ENCODE measurements at places on chromosomes 1 and 21.

DNA sequence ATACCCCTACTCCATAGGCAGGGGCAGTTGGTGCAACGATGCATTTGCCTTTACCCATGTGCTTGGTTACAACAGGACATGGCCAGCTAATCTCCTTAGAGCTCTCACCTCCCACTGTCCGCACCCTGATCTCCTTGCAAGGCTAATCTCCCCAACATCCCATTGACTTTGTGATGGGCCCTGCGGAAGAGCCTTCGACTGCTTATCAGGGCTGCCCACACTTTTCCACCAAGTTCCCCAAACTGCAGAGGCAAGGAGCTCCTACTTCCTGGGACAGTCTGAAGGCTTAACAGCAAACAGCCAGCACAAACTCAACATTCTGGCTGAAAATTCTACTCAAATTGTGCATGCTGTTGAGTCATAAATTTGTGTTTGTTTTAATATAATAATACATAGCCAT, 36.0 kb downstream of the C1orf94 start:
- no peak for DNase-seq

DNA sequence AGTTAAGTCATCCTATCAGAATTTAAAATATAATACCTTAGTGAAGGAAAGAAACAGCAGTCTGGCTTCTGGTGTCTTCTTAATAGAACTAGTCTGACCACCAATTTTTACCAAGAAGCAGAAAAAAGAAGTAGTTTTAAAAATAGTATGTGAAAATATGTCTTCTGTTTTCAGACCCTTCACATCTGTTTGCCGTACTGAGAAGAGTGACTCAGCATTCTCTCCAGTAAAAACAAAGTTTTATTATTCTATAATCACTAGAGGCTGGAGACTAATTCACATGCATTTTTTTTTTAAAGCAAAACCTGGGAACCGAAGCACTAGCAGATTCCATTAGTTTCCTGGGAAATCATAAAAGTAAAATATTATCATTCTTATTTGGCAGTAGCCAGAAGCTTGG, 163.8 kb downstream of the COL24A1 start:
- DNase-seq: peak; percentile 47

- DNase-seq: no peak
Measured at GRCh38 chr1:151372058-151372934, at the start of gene SELENBP1. Gene SELENBP1 (minus strand): TSS chr1:151372705. CDS start chr1:151372641, 64 bp downstream.

GRCh38 chr1:214895011-214895600, 187.4 kb upstream of the KCNK2 start:
- no peak for DNase-seq

DNA sequence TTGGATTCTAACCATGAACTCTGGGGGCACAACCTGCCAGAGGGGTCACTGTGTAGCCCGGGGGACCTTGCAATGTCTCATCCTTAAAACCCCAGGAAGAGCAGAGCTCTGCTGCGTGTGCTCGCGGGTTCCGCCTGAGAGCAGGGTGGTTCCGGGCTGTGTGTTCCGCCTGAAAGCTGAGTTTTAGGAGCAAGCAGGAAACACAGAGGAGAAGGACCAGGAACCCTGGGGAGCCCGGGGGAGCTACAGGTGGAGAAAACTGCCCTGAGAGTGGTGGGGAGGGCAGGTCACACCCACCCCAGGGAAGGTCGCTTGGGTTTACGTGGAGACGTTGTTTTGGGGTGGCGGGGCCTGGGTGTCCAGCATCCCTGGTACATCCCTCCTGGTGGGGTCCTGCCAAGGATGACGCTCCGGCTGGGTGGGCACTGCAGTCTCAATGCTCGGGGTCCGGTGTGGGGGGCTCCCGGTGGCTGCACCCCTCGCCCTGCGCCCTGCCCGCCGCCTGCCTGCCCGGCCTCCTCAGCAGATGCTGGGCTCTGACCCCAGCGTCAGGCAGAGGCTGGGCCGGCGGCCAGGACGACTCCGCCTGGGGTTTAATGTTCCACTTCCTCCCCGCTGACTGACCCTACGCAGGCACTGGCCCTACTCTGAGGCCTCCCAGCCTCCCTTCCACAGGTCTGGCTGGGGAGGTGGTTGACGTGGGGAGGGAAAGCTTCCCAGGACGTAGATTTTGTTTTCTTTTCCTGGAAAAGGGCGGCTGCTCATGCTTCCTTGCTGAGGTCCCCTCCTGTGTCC, 17.3 kb upstream of the C1orf159 start:
- no peak for DNase-seq

DNA sequence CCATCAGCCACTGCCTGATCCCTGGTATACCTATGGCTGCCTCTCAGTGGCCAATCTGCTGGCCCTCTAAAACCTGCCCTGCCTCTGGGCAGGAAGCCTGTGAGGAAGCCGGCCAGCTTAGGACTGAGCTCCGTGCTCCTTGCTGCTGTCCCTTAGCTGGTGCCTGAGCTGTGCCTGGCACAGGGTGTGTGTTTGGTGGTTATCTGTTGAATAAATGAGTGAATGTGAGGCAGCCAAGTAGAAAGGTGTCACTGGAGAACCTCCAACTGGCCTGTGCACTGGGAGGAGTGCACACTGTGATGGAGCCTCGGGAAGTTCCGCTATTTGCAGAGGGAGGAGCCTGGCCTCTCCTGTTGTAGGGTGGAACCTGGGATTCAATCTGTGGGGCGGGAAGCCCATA, 63.4 kb upstream of the STUM start:
- no peak for DNase-seq

GRCh38 chr1:216485042-216485441, 61.8 kb upstream of the USH2A start:
- no peak for DNase-seq

GRCh38 chr1:63917571-63918417, 144.0 kb downstream of the ROR1 start:
- no peak for DNase-seq

GRCh38 chr1:201876148-201876818, 12.4 kb upstream of the SHISA4 start:
- no peak for DNase-seq

GRCh38 chr1:54569339-54569738, 21.3 kb downstream of the ACOT11 start:
- DNase-seq: no peak

DNA sequence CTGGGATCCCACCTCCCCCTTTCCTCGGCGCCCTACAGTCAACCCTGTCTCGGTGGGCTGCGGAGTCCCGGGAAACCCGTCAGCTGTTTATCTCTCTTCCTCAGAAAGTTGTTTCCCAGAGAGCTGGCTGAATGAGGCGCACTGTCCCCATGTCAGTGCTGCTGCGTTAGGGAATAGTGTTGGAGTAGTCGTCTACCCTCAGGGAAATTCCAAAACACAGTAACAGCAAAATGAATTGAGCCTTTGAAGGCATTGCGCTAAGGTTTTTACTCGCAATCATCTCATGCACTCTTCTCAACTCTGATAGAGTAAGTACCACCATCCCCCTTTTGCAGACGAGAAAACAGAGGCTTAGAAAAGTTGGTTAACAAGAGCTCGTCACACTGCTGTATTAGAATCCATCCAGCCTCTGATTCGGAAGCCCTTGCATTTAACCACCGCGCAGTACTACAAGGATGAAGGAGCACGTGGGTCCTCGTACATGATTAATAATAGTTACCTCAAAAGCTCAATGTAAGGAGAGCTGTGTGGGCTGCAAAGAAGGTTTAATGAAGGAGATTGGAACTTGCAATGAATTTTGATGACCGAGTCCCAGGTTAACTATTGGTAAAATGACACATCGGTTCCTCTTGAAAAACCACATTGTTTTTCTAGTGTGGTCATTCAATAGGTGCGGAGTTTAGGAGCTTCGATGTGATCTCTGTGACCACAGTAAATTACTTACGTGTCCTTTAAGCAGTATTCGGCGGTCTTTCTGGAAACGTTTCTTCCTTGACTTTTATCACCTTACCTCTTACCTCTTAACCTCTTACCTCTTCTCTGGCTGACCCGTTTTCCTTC, 788 bp upstream of the EDEM3 start:
- DNase-seq: no peak

DNA sequence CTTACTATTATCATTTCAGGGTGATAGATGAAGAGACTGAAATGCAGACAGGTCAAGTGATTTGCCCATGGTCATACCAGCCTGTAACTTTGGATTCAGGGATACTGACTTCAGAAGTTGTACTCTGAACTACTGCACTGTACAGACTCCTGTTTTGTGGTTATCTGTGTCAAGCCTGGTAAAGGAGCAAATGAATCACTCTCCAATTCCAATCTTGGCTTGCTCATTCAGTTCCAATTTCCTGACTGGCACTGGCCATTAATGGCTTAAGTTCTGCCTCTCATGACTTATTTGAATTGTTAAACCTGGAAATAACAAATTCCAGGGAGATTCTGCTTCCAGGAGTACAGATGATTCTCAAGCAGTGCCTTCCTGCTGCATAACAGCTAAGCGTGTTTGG, 45.4 kb upstream of the PLD5 start:
- no peak for DNase-seq

DNA sequence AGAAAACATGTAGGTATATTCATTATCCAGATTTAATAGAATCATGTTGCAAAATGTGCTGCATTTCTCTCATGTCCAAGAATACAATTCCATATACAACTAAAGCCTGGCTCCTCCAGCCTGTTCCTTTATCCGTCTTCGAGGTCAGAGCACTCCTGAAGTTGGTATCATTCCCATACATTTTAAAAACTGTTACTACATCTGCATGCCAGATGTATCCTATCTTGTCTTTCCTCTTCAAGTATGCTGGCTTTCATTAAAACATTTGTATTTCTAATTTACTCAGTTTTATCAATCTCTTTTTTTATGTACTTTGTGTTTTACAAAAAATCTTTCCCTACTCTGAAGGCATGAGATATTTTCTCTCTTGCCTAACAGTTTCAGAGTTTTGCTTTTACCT, 536.6 kb upstream of the USP24 start:
- DNase-seq: no peak

DNA sequence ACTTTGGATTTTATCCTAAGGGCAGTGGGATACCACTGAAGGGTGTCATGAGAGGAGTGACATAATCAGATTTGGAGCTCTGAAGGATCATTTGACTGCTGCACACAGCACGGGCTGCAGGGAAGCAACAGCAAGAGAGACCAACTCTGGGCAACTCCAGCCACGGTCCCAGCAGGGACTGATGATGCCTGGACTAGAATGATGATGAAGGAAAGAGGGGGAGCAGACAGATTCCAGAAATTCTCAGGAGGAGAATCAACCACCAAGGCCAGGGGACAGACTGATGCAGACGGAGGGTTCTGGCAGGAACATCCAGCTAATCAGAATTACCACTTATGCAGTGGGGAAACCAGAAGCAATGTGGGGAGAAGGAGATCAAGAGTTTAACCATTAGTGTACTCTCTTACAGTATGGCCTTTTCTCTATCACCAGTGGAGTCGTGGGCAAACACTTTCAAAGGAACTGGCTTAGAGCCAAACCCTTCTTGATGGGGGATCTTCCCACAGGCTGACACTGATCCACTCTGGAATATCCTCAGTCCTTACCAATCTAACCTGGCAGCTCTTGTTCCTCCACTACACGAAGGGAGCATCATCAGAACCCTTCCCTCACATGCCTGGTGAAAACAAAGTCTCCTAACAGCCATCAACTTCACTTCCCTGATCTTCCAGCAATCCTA, 3.3 kb downstream of the URB1 start:
- no peak for DNase-seq

GRCh38 chr21:29289317-29289716, 9.4 kb upstream of the BACH1 start:
- DNase-seq: no peak

- no peak for DNase-seq
Measured at GRCh38 chr1:111943066-111943465, 46.4 kb downstream of the KCND3 start.

DNA sequence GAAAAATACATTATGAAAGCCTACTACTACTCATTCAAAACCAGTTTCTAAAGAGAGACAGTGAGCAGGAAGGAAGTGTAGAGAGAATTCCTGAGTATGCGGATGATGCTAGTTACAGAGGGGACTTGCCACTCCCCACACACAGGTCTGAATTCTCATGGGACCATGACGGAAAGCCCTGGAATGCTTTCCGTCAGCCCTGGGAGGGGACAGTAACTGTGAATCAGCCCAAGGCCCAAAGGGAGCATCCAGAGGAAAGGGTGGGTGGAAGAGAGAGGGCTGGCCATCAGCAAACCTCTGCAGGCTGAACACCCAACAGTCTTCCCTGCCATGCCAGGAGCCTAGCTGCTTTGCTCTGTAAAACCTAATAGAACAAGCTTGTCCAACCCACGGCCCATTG, 36.4 kb downstream of the RCSD1 start:
- DNase-seq: no peak

DNA sequence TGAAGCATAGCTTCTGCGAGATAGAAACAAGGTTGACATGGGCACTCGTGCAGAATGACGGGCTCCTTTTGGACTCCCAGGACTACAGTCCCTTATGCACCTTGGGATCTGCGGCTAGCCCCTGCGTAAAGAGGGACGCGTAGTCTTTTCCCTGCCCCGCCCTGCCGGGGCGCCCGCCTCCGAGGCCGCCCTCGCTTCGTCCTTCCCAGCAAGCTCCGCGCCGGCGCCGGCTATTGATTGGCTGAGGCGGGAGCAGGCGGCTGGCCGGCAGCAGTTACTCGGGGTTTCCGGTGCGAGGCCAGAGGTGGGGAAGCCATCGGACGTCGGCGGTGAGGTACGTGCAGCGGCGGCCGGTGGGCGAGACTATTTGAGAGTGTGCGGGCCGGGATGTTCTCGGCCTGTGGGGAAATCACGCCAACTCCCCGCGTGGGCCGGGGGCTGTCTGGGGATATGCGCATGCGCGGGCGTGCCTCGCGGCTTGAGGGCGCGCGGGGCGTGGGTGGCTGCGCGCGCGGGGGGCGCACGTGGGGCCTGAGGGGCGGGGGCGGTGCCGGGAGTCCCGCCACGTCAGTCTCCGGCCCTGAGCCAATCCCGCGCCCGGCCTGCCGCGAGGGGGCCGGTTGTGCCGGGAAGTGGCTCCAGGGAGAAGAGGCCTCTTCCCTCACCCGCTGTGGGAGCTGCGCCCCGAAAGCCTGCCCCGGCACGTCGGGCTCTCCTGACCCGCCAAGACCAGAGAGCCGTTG, at the start of gene TXLNA:
Gene TXLNA (plus strand): TSS at position 233 of the 743 bp plus-strand sequence. CDS start 671 bp downstream, outside the sequence.
- peak; percentile 95 for DNase-seq

DNA sequence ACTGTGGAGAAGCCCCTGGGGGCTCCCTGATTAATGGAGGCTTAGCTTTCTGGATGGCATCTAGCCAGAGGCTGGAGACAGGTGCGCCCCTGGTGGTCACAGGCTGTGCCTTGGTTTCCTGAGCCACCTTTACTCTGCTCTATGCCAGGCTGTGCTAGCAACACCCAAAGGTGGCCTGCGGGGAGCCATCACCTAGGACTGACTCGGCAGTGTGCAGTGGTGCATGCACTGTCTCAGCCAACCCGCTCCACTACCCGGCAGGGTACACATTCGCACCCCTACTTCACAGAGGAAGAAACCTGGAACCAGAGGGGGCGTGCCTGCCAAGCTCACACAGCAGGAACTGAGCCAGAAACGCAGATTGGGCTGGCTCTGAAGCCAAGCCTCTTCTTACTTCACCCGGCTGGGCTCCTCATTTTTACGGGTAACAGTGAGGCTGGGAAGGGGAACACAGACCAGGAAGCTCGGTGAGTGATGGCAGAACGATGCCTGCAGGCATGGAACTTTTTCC, 24.8 kb downstream of the PCSK9 start:
- DNase-seq: no peak

GRCh38 chr1:229075716-229076115, 195.2 kb upstream of the RAB4A start:
- DNase-seq: no peak
